Astrocyte of the hippocampus (primary cell): ENCODE measurements at places on chromosomes 7 and 10.

DNA sequence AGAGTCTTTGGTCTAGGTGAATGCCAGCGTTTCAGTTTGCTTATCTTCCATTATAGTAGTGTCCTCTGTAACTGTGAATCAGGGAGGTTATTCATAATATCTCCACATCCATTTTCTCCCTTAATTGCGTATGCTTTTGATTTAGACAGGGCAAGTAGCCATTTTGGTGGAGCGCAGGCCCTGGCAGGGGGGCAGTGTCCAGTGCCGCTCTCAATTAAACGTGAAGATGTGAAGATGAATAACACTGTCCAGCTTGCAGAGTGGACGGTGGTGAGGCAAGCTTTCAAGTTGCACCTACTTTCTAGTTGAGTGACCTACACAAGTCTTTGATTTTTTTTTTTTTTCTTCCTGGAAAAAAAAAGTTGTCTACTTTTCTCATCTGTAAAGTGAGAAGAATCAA, 4.5 kb downstream of the TSPAN14 start:
- DNase-seq: no peak

- no peak for DNase-seq
Measured at GRCh38 chr7:7131273-7131672, 51.1 kb upstream of the C1GALT1 start.

GRCh38 chr7:36638140-36638539, 86.2 kb downstream of the AOAH start:
- DNase-seq: no peak

- no peak for DNase-seq
Measured at GRCh38 chr7:44977304-44977958, 1.4 kb downstream of the MYO1G start.

DNA sequence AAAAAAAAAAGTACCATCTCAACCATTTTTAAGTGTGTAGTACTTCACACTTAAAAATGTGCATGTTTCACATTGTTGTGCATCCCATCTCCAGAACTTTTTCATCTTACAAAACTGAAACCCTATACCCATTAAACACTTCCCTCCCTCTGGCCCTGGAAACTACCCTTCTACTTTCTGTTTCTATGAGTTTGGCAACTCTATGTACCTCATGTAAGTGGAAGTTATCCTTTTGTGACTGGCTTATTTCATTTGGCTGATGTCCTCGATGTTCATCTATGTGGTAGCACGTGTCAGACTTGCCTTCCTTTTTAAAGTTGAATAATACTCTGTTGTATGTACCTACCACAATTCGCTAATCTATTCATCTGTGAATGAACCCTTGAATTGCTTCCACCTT, 12.2 kb downstream of the KCNMA1 start:
- no peak for DNase-seq

- no peak for DNase-seq
Measured at GRCh38 chr7:41921453-41921981, 218.6 kb upstream of the INHBA start.

GRCh38 chr10:80090121-80090520, 11.7 kb downstream of the TMEM254 start:
- no peak for DNase-seq

DNA sequence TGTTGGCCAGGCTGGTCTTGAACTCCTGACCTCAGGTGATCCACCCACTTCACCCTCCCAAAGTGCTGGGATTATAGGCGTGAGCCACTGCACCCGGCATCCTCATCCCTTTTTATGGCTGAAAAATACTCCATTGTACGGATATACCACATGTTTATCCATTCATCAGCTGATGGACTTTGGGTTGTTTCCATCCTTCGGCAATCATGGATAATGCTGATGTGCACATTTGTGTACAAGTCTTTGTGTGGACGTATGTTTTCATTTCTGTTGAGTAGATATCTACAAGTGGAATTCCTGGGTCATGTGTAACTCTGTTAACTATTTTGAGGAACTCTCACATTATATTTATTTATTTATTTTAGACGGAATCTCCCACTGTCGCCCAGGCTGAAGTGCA, 5.7 kb upstream of the UCMA start:
- DNase-seq: no peak

- DNase-seq: no peak
Measured at GRCh38 chr10:106982268-106982667, 182.2 kb downstream of the SORCS1 start.

DNA sequence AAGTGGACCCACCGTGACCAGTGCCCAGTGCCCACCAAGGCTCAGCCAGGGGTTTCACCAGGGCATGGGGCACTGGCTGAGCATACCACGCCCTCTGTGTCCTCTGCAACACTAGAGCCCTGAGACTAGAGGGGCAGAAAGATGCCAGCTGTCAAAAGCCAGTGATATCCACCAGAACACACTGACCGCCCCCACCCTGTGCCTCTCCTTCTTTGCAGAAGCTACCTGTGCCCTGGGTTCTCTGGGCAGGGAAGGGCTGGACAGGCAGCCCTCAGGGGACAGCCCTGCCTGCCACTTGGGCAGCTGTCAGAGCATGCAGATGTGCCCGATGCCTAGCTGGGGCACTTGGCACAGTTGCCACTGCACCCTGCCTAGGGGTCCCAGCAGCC, 494 bp downstream of the VSIR start:
- no peak for DNase-seq

- DNase-seq: peak; percentile 96
Measured at GRCh38 chr10:75210282-75211006, at the start of gene VDAC2. Gene VDAC2, plus strand, starts transcription at chr10:75210796. Its CDS starts 363 bp downstream, at chr10:75211159.

DNA sequence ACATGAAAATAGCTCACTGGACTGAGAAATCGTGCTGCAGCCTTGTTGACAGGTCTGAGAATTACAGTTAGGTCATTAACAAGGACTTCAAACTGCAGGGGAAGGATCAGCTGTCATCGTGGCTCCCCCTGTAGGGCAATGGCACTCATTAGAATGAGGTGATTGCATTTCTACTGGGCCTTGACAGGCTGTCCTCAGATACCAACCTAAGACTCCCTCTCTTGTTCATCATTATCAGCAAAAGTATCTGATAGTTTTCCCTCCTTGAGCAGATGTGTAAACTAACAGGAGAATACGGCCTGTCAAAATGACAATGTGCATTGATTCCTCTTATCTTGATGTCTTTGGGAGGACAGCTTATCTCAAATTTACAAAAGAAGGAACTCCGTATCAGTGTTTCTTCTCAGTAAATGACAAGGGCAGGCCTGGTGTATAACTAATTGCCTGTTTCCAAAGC, 648.5 kb upstream of the LRRN3 start:
- peak; percentile 61 for DNase-seq

GRCh38 chr7:143287339-143287934, 714 bp upstream of the CASP2 start:
- DNase-seq: no peak

DNA sequence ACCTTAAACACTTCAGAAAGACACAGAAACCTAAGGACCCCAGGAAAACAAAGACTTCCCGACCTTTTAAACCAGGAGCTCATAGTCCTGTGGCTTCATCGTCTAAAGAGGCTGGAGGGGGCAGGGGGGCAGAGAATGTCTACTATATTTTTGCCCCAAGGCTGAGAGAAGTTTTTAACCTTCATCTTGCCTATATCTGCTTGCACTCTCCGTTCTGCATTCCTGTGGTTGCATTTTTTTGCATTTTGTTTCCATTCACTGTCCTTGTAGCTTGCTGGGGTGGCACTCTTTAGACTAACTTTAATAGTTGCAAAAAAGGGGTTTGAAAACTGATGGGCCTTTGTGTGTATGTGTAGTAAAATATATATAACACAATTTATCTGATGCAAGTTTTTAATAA, 23.7 kb downstream of the PRKAR2B start:
- peak; percentile 62 for DNase-seq

- no peak for DNase-seq
Measured at GRCh38 chr7:151140826-151141225, 26.7 kb downstream of the GBX1 start.

GRCh38 chr7:115352375-115352774, 430.5 kb downstream of the MDFIC start:
- DNase-seq: no peak

DNA sequence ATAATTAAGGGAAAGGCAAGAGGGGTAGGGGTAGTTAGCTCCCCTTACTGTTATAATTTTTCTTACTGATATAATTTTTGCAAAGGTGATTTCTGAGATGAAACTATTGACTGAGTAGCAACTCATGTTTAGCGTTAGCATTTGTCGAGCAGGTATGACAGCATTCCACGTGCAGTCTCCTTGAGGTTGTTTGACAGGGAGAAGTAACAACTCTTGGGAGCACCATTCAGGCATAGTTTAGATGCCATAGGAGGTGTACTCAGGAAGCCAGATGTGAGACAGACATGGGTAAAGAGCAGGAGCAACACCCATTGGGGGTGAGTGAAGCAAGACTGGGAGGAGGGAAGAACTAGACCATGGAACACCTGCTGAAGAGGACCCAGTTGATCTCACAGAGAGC, 96.6 kb upstream of the KLF6 start:
- no peak for DNase-seq

GRCh38 chr10:35876248-35876647, 234.2 kb upstream of the FZD8 start:
- DNase-seq: no peak

DNA sequence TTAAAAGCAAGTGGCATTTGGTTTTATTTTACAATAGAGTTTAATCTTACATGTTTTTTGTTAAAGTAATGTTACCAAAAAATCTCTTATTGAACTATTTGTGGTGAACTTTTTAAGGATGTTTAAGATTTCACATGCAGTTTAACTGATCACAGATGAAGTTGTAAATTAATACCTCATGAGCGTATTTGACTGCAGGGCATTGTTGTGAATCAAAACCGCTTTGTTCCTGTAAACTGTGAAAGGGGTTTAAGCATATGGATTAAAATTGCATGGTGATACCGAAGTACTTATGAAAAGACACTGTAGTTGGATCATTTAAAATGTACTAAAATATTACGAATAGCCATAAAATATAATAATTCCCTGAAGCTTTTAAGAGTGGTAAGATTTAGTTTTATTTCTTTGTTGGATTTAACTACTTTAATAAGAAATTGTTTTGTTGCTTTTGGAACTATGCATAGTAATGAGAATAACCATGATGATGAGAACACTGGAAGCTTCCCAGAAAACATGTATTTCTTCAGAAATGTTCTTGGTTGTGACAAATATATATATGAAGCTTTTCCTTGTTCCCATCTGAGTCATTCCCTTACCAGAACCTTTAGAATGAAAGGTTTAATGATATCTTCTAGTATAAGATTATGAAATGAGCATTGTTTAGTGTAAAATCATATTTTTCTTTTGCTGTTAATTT, 131.3 kb downstream of the ADK start:
- no peak for DNase-seq

DNA sequence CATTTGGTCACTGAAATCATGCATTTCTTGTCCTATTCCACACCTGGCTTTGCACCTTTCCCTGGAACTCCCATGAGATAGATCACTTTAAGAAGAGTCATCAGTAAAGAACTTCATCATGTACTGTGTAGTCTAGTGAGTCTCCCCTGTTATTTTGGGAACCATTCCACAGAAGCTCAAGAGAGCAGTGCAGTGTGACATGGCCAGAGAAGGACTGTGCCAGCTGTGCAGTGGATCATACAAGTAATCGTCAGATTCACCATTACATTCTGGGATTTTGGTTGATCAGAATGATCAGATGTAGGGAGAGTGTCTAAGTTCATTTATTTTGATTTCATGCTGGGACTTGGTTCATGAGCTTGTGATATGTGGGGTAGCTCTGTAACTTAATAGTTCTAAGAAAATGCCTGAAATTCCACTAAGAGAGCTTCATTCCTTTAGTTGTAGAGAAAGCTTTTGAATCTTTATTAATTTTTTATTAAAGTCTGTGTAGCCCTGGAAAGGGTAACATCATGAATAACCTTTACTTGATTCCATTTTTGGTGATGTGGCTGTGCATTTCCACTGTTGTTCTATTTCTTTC, 166.8 kb downstream of the SUGCT start:
- peak; percentile 48 for DNase-seq

DNA sequence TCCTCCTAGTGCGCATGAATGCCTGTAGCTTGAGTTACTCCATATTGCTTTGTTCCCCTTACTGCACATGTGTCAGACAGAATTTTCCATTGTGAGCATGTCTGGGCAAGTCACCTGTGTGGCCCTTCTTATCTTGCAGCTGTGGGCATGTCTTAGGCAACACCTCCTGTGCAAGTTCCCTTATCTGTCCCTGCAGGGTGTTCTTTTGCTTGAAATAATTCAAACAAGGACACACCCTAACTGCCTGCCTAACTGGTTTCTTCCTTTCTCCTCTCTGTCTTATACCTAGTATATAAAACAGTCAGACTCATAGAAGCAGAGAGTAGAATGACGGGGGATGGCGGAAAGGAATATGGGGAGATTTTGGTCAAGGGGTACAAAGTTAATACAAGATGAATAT, 421.1 kb upstream of the SORCS1 start:
- DNase-seq: no peak

DNA sequence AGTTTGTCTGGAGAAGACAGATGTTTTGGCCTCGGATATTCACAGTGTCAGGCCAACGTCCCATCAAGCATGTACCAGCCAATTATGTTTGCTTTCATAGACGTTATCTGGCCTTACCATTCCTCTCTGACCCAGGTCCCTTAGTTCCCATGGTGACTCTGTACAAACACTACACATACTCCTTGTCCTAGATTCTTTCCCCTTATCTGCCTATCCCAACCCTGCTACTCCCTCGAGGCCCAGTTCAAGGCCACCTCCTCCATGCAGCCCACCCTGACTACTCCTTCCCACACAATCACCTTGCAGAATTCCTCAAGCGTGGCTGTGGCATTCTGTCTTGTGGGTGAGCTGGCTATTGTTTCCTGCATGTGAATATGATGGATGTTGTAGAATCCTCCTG, 155.2 kb downstream of the PRKAG2 start:
- no peak for DNase-seq

- peak; percentile 10 for DNase-seq
Measured at GRCh38 chr10:99457813-99458212, 27.4 kb upstream of the GOT1 start.

- no peak for DNase-seq
Measured at GRCh38 chr7:128888756-128889095, 21.8 kb downstream of the KCP start.

GRCh38 chr10:72308320-72308987, 34.7 kb downstream of the DDIT4 start:
- peak; percentile 84 for DNase-seq

DNA sequence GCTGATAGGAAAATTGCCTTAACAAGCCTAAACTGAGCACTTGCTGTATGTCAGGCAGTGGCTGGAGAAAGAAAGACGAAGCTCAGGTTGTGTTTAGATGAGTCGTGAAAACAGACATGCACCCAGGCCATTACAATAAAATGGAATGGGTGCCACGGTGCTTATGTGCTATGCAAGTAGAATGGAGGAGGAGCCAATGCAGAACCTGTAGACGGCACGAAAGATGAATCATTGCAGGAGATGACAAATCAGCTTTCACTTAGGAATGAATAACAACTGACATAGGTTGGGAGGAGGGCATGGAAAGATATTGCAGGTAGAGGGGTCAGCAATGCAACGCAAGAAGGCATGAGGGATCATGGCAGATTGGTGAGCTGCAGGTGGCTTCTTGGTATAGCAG, 61.2 kb upstream of the ARHGAP21 start:
- no peak for DNase-seq

GRCh38 chr10:76428551-76429367, 997.3 kb downstream of the LRMDA start:
- peak; percentile 93 for DNase-seq

GRCh38 chr7:129698516-129699418, 87.2 kb downstream of the NRF1 start:
- DNase-seq: no peak
